Left hindlimb (tissue), 1 donor: ENCODE measurements at places on chromosomes 13 and 19.
A peak's percentile ranks its signal among the peaks of the same experiment; 100 is the strongest.

DNA sequence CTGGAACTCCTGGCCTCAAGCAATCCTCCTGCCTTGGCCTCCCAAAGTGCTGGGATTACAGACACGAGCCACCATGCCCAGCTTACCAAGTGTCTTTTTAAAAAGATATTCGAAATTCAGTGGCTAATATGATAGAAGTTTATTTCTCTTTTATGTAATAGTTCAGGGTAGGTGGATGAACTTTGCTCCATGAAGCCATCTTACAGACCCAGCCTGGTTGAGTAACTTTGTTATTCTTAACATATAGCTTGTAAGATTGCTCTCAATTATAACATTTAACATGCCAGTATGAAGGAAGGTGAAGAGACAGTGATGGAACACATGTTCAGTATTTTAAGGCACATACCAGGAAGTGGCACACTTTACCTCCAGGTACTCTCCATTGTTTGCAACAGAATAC lies 42.4 kb downstream of the ZIC2 start:
- DNase-seq, result no peak

DNA sequence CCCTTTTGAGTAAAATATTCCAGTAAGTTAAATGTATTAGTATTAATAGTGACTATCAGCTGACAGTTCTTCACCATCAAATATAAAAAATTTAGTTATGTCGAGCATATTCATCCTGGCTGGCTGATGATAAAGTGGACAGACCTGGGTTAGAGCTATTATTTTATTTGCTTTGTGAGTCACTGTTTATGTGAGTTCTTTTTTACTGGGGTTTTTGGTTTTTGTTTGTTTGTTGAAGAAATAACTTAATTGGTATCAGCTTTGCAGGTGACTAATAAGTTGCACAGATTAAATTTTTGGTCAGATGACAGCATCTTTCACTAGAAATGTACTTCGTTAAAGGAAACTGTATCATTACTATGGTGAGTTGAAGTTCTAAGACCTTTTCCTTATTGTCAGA lies 224.7 kb downstream of the GGACT start:
- DNase-seq, result no peak

GRCh38 chr13:44274771-44275205 lies 98.8 kb upstream of the SERP2 start:
- DNase-seq, result no peak

DNA sequence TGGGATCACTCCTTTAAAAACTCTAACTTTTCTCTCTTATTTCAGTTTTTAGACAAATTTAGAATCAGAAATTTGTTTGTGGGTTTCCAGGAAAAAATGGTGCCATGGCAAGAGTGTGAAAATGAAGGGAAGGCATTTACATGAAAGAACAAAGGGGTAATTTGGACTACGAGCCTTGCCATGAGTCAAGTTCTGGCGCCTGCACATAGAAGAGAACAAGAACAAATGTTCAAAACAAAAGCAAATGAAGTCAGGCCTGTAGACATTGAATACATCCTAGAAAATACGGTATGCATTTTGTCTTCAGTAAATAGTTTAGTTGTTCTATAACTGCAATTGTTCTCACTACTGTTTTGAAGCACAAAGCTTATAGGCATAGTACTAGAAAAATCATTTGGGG lies 1390.5 kb downstream of the EFNB2 start:
- no peak for DNase-seq

- DNase-seq, result peak; percentile 9
These were observed 14.4 kb downstream of the NAXD start for GRCh38 chr13:110629735-110630134.

- no peak for DNase-seq
These were observed 37.4 kb upstream of the ZNF724 start for GRCh38 chr19:23287620-23288019.

DNA sequence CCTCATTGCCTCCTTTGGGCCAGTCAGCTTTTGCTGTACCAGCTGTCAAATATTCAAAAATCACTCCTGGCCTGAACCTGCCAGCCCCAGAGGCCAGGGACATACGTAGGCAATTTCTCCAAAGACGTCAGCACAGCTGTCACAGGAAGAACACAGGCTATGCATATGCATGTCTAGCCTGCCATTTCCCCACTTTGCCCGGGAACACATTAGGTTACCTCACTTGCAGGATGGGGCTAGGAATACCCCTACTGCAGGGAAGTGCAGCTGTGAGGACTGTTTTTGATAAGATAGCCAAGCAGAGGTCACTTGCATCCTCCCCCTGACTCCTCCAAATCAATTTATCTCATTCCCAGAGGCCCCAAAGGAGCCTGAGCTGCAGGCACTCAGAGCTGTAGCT lies 2.8 kb downstream of the ZNF667 start:
- no peak for DNase-seq

- DNase-seq, result no peak
These were observed 10.6 kb downstream of the NOP53 start for GRCh38 chr19:47755762-47756626.

DNA sequence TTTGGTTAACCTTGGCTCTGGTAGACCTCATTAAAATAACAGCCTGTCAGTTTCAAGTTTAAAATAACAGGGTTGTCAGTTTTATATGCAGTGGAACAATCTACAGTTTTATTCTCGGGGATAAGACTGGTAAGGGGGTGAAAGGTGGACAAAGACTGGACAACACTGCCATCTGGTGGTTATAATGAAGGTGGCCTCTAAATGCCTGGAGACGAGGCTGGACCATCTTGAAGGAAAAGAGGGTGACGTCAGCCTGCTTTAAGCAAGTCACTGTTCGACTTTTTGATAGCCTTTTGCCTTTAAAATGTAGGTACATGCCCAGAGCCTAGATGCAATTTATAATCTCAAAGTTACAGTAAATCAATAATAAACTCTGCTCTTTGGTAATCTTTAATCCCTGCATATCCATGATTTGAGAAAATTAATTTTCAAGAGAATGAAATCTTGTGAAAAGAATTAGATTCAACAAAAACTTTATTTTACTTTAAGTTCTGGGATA lies 117.0 kb downstream of the DCT start:
- peak; percentile 81 for DNase-seq

DNA sequence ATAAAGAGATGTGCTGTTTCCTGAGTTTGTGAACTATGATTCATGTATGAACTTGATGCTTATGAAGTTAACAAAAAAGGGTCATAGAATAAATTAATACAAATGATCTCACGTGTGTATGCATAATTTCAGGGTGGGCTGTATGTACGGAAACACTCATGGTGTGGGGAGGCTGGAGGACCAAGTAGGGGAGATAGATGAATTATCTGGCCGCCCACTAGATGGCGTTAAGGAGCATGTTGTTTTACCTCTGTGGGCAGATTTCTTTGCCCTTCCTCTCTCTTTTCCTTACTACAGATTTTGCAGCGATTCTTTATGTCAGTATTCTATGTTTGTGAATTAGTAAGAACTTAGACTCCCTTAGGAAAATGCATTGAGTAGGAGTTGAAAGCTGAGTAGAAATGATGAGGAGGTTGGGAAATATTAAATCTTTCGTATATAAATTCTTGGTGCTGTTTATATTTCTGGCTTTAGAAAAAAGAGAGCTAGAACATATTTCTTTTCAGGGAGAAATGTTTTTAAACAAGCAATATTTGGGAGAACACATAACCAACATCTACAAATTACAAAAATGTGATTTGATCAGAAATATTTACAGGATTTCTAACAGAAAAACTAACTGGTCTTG lies 47.4 kb upstream of the TMTC4 start:
- DNase-seq, result no peak

- DNase-seq, result no peak
These were observed 431 bp downstream of the FUT3 start for GRCh38 chr19:5850743-5851293.

- DNase-seq, result no peak
These were observed 9.1 kb downstream of the ZNF100 start for GRCh38 chr19:21758296-21758695.

DNA sequence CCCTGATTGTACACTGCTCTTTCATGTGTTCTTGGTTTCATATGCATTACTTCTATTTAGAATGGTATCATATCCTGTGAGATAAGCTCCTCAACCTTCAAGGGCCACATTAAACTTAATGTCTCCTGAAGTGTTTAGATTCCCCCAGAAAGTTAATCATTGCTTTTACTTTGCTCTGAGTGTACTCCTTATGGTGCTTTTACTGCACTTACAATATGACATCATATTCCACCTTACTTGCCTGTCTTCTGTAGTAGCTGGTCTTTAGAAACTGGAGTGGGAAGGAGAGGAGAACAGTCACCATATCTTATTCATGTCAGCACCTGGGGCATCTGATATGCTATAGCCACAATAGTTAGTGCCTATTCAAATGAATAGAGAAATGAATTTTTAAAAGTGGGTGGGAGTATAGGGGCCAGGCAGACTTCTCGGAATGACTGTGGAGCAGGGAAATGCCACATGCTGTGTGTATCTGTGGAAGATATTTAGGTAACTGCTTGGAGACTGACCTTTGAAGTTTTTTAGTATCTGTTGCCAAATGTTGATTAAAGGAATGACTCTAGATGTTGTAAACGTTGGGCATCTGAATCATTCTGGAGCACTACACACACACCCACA lies 40.2 kb downstream of the SLAIN1 start:
- DNase-seq, result no peak

DNA sequence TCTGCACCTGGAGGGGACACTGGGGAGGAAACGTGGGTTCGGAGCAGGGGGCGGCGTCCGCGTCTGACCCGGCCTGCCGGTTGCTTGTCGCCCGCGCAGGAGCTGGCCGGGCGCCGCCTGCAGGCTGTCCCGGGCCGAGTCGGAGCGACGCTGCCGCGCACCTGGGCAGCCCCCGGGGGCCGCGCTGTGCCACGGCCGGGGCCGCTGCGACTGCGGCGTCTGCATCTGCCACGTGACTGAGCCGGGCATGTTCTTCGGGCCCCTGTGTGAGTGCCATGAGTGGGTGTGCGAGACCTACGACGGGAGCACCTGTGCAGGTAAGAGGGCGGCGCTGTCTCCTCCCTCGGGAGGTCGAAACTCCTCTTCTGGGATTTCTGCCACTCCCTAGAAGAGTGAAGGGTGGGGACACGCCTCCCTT lies 1.3 kb downstream of the ITGBL1 start:
- no peak for DNase-seq

DNA sequence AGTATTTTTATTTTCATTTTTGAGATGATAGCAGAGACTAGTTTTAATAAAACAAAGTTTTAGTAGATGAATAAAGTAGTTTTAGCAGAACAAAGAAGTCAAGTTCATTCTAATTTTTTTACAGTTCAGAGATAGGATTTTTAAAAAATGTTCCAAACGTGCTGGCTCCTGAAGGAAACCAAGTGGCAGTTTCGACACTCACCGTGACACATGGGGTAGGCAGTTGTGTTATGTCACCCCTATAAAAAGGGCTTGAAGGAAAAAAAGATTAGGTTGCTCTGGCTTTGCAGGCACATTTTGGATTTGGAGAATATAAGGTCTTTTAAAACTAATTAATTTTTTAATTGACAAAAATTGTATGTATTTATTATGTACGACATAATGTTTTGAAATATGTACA lies 305.2 kb downstream of the NDFIP2 start:
- no peak for DNase-seq

GRCh38 chr13:33218020-33218419 lies 67.5 kb downstream of the STARD13 start:
- no peak for DNase-seq

- peak; percentile 55 for DNase-seq
These were observed 28.0 kb upstream of the WASF3 start for GRCh38 chr13:26529441-26529840.

DNA sequence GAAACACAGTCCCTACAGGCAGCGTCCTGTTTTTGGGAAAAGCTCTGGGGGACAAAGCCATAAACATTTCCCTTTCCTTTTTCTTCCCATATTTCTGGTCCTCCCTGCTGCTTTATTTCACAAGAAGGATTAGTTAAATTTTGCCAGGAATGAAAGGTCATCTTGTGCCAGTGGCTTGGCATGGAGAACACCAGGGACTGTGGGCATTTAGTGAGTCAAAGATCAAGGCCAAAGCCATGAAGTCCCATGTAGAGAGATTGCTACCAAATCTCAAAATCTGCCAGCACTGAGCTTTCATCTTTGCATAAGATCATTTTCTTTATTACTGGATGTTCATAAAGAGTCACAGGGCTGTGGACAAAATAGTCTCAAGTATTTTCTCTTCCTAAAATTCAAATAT lies 29.1 kb upstream of the SLC46A3 start:
- no peak for DNase-seq

DNA sequence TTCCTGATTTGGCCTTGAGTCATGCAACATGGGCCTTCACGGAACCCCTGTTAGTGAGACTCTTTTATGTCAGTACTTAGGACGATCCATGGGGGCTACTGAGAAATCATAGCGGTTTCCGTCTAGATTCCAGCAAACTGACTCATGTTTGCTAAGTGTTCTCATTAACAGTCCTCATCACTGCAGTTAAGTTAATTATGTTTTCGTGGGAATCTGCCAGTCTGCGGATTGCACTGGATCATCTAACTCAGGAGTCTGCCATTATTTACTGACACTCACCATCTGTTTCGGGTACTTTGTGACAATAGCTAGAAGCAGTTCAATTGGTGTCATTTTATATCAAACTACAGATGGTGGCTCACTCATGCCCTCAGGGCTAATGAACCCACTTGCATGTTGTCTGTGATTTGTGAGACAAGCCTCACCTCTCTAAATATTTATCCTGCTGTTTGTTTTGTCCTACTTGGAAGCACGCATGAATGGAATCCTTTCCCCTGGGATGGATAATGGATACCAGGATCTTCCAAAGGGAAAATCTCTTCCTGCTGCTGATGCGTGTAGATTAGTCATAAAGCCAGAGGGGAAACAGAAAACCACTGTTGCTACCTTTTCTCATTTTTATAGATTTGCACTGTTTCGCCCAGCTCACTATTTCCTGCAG lies 61.8 kb downstream of the RAB20 start:
- DNase-seq, result no peak
